ENCODE measurements at places on chromosomes 13 and 19.

- no peak for DNase-seq
Measured at GRCh38 chr13:32381539-32381938, 46.4 kb downstream of the N4BP2L1 start.

DNA sequence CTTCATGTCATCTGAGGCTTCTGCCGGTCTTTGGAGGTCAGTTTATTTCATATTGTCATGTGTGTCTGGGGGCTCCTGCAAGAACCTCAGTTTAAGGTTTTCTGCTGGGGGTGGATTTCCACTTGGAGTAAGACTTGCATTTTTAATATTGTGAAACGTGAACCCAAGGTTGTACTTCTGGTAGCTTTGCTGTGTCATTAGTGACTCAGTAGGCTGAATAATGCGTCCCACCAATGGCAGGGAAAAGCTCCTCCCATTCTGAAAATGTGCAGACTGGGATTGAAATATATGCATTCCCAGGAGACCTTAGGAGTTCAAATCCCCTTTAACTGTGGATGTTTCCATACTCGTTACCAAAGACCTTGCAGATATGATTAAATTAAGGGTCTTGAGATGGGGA lies 46.2 kb downstream of the ING1 start:
- DNase-seq, result no peak

DNA sequence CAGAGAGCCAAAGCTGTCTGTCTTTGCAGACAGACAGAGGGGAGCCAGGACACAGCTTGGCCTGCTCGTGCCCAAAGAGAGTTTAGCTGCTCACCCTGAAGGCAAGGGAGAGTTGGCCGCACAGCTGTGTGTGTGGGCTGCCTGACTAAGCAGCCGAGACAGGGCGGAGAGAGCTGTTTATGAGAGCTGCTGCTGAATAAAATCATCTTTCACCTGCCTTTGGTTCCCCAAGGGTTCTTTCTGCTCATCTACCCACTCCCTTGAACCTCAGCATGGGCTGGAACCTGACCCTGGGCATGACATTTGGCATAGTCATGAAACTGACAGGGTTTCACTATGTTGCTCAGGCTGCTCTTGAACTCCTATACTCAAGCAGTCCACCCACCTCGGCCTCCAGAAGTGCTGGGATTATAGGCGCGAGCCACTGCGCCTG lies 98.2 kb downstream of the RBM26 start:
- peak; percentile 36 for DNase-seq

DNA sequence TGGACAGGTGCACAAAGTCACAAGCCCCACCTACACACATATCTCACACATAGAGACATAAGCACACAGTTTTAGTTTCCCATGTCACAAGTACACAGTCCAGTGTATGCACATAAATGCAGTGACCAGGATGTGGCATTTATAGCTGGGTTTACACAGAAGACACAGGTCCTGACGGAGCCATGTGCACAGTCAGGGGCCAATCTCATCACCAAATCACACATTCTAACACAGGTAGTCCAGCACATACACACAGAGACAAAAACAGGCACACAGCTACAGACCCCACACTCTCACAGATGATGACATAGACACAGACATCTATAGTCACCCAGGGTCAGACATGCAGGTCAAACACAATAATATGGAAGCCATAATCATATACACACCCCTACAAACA lies 2.1 kb downstream of the NUMBL start:
- no peak for DNase-seq

DNA sequence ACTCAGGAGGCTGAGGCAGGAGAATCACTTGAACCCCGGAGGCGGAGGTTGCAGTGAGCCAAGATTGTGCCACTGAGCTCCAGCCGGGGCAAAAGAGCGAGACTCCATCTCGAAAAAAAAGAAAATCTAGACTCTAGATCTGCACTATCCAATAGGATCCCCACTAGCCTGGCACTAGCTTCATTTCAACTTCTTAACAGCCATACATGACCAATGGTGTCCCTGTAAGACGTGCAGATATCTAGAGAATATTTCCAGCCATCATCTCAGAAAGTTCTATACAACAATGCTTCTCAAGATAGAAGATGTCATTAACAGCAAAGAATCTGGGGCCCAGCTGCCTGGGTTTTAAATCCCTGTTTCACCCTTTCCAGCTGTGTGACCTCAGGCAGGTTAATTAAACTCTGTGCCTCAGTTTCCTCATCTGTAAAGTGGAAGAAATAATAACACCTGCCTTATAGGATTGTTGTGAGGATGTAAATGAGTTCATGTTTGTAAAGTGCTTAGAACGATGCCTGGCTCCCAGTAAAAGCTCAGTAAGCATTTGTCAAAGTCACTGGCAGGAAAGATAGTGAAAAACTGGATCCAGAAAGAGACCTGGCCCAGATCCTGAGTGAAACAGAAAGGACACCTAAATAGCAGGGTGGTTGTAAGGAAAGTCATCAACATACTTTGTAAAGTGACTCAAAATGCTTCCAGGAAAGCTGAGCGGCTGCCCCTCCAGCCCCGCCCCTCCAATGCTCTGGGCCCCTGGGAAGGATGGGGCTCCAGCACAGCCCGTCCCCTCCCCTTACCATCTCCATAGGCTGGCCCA lies 13.5 kb downstream of the WIZ start:
- DNase-seq, result no peak

GRCh38 chr19:17095141-17095919 lies 19.8 kb downstream of the MYO9B start:
- DNase-seq, result no peak
